ENCODE measurements at places on chromosomes 5 and 9.

DNA sequence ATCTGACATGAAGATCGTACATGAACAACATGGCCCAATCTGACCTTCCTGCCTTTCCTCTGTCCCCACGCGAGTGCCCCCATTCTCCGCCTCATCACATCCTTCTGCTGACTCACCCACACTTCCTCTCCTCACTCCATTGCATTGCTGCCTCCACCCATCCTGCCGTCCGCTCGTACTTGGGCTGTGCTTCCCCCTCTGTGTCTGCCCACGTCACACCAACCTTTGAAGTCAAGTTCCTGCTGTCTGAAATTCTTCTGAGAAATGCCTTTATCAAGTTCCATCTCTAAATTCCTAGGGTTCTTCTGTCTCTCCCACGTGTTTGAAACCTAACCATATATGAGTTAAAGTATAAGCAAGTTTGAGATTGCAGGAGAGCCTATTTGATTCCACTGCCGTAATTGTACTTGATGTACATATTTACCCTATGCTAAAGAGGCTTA, 18.0 kb upstream of the STARD4 start:
- no peaks in the 10 kb centered on the region for H3K27me3 ChIP-seq
- H3K4me1 ChIP-seq, result peaks cover 16% of the 10 kb centered on the region
- H3K36me3 ChIP-seq, result no peaks in the 10 kb centered on the region

DNA sequence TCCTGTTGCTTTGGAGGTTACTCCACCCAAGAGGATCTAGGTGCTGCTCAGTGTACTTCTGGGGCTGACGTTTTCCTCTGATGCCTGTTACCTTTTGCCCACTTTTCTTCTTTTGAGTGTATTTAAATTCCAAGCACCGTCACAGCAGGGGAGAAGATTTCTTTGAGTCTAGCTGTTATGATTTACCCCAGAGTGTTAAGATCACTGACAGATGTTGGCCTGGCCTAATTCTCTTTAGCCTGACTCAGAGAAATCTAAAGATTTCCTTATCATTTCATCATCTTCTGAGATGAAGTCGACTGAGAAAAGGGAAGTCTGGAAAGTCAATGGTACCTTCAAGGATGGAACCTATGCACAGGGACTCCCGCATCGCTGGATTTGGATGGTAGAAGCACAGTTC, 191.5 kb downstream of the FBXL7 start:
- H3K4me1 ChIP-seq, result peaks cover 13% of the 10 kb centered on the region
- no peak overlapping the region for H3K4me3 ChIP-seq
- H3K36me3 ChIP-seq, result no peaks in the 10 kb centered on the region
- DNase-seq, result no peak
- no peaks in the 10 kb centered on the region for H3K27me3 ChIP-seq

DNA sequence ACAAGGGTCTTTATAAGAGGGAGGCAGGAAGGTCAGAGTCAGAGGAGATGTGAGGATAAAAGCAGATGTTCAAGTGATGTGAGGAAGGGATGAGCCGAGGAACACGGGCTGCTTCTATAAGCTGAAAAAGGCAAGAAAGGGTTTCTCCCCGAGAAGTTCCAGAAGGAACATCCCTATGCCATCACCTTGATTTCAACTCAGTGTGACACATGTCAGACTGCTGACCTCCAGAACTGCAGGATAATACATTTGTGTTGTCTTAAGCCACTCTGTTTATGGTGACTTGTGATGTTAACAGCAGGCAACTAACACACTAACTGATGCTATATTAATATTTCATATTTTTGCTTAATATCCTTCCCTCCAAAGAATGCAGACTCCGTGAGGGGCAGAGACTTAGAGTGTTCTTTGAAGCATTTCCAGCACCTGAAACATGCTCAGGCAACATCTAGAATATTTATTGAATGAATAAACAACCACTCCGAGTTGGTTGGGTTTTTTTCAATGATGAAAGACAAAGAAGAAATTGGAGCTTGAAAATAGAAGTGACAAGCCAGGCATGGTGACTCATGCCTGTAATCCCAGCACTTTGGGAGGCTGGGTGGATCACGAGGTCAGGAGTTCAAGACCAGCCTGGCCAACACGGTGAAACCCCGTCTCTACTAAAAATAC, 77.6 kb upstream of the ADRA1B start:
- H3K4me1 ChIP-seq, result no peaks in the 10 kb centered on the region
- no peak overlapping the region for H3K27ac ChIP-seq
- H3K27me3 ChIP-seq, result no peaks in the 10 kb centered on the region
- H3K4me3 ChIP-seq, result no peak overlapping the region
- H3K36me3 ChIP-seq, result no peaks in the 10 kb centered on the region

- H3K4me3 ChIP-seq, result no peak overlapping the region
- DNase-seq, result peak; percentile 75
- H3K27ac ChIP-seq, result peak overlapping the region; percentile 64
- no peaks in the 10 kb centered on the region for H3K36me3 ChIP-seq
These were observed 36.5 kb upstream of the EGFL7 start for GRCh38 chr9:136626066-136626725.

GRCh38 chr5:148374690-148375360, 8.9 kb upstream of the FBXO38 start:
- H3K27me3 ChIP-seq, result no peaks in the 10 kb centered on the region
- H3K4me3 ChIP-seq, result no peak overlapping the region
- no peak overlapping the region for H3K27ac ChIP-seq
- peaks cover 3% of the 10 kb centered on the region for H3K4me1 ChIP-seq

DNA sequence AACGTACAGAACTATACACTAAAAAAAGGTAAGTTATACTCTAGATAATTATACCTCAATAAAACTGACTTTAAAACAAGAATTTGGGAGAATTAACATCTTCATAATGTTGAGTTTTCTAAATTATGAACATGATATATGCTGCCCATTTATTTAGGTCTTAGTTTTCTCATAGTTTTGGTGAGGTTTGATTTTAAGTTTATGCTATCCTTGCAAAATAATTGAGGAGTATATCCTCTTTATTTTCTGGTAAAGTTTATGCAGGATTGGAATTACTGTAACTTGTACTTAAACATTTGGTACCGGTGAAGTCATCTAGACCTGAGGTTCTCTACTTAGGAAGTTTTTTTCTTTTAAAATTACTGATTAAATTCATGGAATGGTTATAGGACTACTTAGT, 38.9 kb upstream of the RNU6ATAC start:
- DNase-seq, result no peak
- no peak overlapping the region for H3K27ac ChIP-seq
- no peaks in the 10 kb centered on the region for H3K36me3 ChIP-seq
- peaks cover 1% of the 10 kb centered on the region for H3K4me1 ChIP-seq

- DNase-seq, result no peak
- H3K36me3 ChIP-seq, result peaks cover 20% of the 10 kb centered on the region
- H3K27ac ChIP-seq, result no peak overlapping the region
- peaks cover 6% of the 10 kb centered on the region for H3K4me1 ChIP-seq
These were observed 4.9 kb downstream of the TIGD6 start for GRCh38 chr5:149995385-149996204.

DNA sequence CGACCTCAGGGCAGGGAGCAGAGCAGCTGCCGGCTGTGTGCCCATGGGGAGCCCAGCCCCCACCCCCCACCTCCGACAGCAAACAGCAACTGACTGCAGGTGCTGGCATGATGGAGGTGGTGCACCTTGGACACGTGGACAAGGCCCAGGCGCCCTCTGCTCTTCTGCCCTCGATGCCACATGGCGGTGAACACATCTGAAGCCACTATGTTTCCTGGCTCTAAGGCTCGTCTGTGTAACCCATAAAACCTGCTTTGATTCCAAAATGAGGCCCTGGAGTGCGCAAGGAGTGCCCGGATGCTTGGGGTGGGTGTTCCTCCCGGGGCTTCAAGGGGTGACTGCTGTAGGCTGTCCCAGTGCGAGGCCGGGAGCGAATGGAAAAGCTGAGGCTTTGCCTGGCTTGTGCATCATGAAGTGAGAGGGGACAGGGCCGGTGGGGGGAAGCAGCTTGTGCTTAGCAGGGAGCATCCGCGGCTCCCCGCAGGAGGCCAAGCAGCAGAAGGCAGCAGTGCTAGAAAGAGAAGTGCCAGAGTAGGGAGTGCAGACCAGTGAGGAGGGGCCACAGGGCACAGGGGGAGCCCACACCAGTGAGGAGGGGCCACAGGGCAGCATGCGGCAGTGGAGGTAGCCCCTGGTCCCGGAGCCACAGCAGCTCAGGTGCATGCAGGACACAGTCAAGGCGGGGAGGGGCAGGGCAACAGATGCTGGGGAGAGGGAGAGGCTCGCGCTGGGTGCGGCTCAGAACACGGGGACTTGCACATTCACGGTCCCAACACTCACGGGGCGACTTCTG, 30.0 kb downstream of the NKD2 start:
- DNase-seq, result peak; percentile 76
- H3K27me3 ChIP-seq, result no peaks in the 10 kb centered on the region
- H3K4me3 ChIP-seq, result no peak overlapping the region
- H3K27ac ChIP-seq, result no peak overlapping the region

- no peaks in the 10 kb centered on the region for H3K27me3 ChIP-seq
- peak; percentile 91 for DNase-seq
- no peak within 1 kb of the TSS for H3K4me3 ChIP-seq
- no peaks in the 10 kb centered on the region for H3K36me3 ChIP-seq
- no peak within 1 kb of the TSS for H3K27ac ChIP-seq
These were observed at the start of gene GRIN1 for GRCh38 chr9:137138722-137139467. GRIN1 (plus strand) TSS chr9:137139154; CDS start chr9:137139487, 333 bp downstream.

- H3K27me3 ChIP-seq, result no peaks in the 10 kb centered on the region
- H3K4me3 ChIP-seq, result no peak overlapping the region
- H3K4me1 ChIP-seq, result no peaks in the 10 kb centered on the region
- H3K36me3 ChIP-seq, result no peaks in the 10 kb centered on the region
- H3K27ac ChIP-seq, result no peak overlapping the region
- no peak for DNase-seq
These were observed 73.6 kb downstream of the CYLC2 start for GRCh38 chr9:103068753-103069152.

DNA sequence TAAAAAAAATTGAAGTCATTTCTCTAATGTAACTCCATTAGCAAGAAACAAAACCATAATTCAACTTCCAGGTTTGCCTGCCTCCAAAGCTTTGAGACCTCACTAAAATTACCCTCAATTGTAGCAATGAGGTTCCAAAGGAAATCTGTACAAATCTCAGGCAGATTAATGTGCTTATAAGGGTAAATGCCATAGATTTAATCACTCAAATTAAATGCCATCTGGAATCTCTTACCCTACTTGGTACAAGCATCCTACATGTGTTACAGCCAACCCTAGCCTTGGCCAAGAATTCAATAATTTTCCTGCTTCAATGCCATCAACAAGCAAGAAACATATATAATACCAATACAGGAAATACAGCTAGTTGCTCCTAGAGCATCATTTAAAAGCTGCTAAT, 452.8 kb downstream of the RAB3C start:
- H3K27me3 ChIP-seq, result no peaks in the 10 kb centered on the region
- no peak for DNase-seq
- peak overlapping the region; percentile 72 for H3K4me3 ChIP-seq
- H3K36me3 ChIP-seq, result no peaks in the 10 kb centered on the region
- peak overlapping the region; percentile 9 for H3K27ac ChIP-seq

GRCh38 chr5:126360467-126360866, 62.7 kb upstream of the GRAMD2B start:
- H3K27ac ChIP-seq, result no peak overlapping the region
- no peaks in the 10 kb centered on the region for H3K4me1 ChIP-seq
- H3K36me3 ChIP-seq, result no peaks in the 10 kb centered on the region
- H3K27me3 ChIP-seq, result no peaks in the 10 kb centered on the region

GRCh38 chr9:6459718-6460117, 46.7 kb downstream of the UHRF2 start:
- no peak overlapping the region for H3K27ac ChIP-seq
- H3K27me3 ChIP-seq, result no peaks in the 10 kb centered on the region
- no peaks in the 10 kb centered on the region for H3K36me3 ChIP-seq
- H3K4me1 ChIP-seq, result no peaks in the 10 kb centered on the region
- H3K4me3 ChIP-seq, result no peak overlapping the region
- DNase-seq, result no peak

DNA sequence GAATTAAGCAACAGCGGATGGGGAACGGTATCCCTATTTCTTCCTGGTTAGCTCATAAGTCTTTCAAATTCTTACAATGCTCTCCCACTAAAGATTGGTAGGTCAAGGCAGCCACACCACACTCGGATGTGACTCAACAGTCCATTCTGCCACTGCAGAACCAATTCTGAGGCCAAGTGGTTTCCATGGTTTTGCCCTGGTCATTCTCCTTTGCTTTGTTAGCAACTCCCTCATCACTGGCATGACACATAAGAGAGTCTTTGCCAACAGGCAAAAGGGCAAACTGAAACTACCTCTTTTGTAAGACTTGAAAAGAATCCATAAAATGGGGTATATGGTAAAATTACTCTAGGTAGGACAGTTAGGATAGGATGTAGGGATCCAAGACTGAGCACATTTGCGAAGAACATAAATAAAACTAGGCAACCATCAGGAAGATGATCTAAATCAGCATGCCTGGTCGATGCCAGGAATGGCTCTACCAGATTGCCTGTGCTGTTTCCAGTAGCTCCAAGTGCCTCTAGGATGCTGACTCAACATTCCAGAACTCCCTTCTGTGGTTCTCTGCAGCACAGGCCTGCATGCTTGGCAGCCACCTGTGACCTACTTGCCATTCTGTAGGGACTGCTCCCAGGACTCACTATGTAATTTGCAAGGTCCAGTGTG, 105.4 kb downstream of the DCP2 start:
- no peaks in the 10 kb centered on the region for H3K4me1 ChIP-seq
- H3K27ac ChIP-seq, result no peak overlapping the region
- no peak for DNase-seq
- H3K36me3 ChIP-seq, result no peaks in the 10 kb centered on the region

- H3K36me3 ChIP-seq, result no peaks in the 10 kb centered on the region
- no peaks in the 10 kb centered on the region for H3K4me1 ChIP-seq
- no peak overlapping the region for H3K27ac ChIP-seq
These were observed 111.1 kb upstream of the S1PR3 start for GRCh38 chr9:88880199-88880598.

DNA sequence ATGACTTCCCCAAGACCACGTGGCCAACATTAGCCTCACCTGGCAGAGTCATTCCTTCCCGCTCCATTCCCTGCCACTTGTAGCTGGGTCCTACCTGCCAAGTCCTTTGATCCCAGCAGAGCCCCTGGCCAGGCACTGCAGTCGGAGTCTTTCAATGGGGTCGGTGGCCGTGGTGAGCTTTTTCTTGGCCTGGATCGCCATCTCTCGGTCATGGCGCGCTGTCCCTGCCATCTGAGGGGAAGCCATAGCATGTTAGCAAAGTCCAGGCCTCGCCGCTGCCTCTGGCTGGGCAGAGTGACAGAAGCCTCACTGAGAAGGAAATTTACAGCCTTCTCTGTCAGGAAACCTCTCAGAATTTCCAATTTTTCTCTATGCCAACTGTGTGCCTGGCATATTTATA, 17.5 kb downstream of the CAPSL start:
- peaks cover 11% of the 10 kb centered on the region for H3K4me1 ChIP-seq
- no peaks in the 10 kb centered on the region for H3K36me3 ChIP-seq
- H3K4me3 ChIP-seq, result no peak overlapping the region

- H3K27me3 ChIP-seq, result no peaks in the 10 kb centered on the region
- no peak for DNase-seq
- H3K27ac ChIP-seq, result no peak overlapping the region
- peaks cover 37% of the 10 kb centered on the region for H3K36me3 ChIP-seq
- no peak overlapping the region for H3K4me3 ChIP-seq
- no peaks in the 10 kb centered on the region for H3K4me1 ChIP-seq
These were observed 146.6 kb downstream of the RAPGEF6 start for GRCh38 chr5:131488463-131488862.

All from upper lobe of left lung (tissue), 6 donors.